ENCODE measurements at places on chromosomes 2 and 18. TPM values are rescaled to one million over a fixed set of nuclear protein-coding genes. Genes with fewer than 3 reads are reported as not detected.

The CRACDL gene
- polyA plus RNA-seq, result 2.8 TPM

The SLC5A6 gene
- polyA plus RNA-seq, result 20.4 TPM

The CARF gene
- polyA plus RNA-seq, result 16.7 TPM

DNA sequence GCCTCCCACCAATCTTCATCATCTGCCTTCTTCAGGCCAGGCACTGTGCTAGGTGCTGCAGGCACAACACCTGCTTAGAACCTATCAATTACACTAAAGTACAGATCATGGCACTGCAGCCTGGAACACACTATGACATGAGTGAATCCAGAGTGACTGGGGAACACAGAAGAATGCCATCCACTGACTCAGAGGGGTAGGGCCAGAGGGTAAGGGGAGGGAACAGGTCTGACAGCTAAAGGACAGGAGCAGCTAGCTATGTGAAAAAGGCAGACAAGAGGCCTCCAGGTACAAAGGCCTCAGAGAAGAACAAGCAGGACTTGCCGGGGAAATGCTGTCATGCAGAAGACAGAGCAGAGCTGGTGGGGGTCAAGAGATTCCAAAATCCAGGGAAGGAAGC, 53.3 kb upstream of the ACAA2 start:
- no peak for DNase-seq

GRCh38 chr2:232073026-232073425, 111.5 kb downstream of the DIS3L2 start:
- DNase-seq, result no peak

GRCh38 chr2:64101141-64101591, 43.1 kb downstream of the PELI1 start:
- no peak for DNase-seq

GRCh38 chr2:80126596-80127189, 177.9 kb downstream of the LRRTM1 start:
- no peak for DNase-seq

DNA sequence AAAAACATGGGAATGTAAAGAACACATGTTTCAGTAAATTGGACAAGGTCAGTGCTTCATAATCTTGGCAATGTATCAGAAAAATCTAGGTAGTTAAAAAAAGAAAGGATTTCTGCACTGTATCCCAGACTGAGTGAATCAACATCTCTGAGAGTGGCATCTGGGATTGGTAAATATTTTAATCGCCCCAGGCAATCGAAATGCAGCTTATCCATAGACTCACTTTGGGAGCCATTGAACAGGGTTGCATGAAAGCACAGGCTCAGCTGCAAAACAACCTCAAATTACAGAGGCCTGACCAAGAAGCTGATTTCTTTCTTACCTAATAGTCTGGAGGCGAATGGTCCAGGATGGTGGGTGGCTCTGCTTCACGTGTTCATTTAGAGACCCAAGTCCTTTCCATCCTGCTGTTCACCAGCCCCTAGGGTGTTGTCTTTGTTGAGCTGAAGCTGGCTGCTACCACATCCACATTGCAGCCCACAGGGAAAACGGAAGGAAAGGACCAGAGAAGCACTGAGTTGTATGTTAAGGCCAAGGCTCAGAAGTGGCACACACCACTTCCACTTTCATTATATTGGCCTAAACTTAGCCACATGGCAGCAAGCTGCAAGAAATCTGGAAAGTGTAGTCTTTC, 59.0 kb downstream of the MOGAT1 start:
- DNase-seq, result no peak

GRCh38 chr2:224682134-224682533, 34.0 kb downstream of the CCDC195 start:
- peak; percentile 17 for DNase-seq

DNA sequence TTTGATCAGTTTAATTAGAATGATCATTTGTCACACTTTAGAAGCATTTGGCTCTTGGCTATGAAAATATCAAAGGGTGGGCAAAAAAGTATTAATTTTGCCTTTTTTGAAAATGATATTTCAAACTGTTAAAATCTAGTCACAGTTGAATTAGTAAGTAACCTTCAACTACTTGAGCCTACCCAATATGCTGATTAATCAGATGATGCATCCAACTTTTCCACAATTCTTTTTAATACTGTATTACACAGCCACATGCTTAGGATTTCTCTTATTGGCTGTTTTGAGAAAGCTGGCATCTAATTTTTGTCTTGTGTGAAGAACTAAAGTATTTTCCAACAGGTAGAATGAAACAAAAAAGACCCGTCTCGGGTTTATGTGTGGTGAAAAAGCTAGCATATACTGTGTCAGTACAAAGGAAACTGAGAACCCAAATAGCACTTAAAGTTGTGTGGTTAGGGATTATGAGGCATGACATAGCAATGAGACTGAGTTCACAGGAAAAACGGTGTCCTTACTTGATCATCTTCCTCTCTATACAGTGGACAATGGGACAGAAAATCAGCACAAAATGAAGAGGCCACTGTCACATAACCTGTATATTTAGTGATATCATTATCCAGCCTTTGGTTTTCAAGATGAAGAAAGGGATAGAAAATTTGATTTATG, 11.7 kb downstream of the OSBPL6 start:
- no peak for DNase-seq

- no peak for DNase-seq
Measured at GRCh38 chr18:43012951-43013350, 102.5 kb downstream of the RIT2 start.
